CD4-positive, alpha-beta memory T cell (primary cell): ENCODE measurements at places on chromosomes 11 and 22. TPM values are rescaled to one million over a fixed set of nuclear protein-coding genes. Genes with fewer than 3 reads are reported as not detected.

BEST1 gene
- total RNA-seq = 0.26 TPM

GRCh38 chr11:111939836-111940604 lies 2.9 kb downstream of the DIXDC1 start:
- DNase-seq = no peak

DNA sequence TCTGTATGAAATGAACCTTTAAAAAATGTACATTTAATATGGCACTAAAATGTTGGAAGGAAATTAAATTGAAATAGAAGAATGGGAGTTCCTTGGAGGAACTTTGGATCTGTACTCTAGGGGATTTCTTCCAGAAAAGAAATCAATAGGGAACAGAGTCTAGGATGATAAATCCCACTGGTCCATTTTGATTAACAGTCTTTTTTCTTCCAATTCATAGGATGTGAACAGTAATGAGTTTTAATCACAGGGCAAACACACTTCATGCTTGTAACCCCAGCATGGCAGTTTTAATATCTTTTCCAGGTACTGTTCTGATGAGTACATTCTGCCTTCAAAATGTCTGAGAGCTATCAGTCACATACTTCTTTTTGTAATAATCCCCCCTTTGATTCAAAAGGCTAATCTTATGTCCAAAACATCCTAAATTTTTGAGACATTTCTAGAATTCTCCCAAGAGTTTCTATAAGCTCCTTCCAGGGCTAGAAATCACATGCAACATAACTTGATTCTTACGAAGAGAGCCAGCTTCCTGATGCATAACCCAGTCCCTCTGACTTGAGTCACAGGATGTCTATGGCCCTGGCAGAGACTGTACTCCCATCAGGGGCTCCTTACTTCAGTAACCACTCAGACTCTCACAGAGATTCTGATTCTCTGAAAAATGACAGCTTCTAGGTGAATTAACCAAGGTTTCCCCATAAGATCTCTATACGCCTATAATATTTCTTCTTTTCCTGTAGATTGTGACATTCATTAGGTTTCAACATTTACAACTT lies 112.9 kb downstream of the SLC36A4 start:
- DNase-seq = no peak

GRCh38 chr11:64765851-64766665 lies 6.3 kb upstream of the PYGM start:
- DNase-seq = no peak

GRCh38 chr11:31808721-31809540 lies 2.2 kb downstream of the PAX6 start:
- no peak for DNase-seq

PLAAT3 gene
- 4.7 TPM for total RNA-seq

GRCh38 chr11:67440229-67441097 lies 2.8 kb downstream of the CORO1B start:
- DNase-seq = no peak

GRCh38 chr11:64239662-64240434 lies 1.0 kb upstream of the FKBP2 start:
- no peak for DNase-seq

PIWIL4 gene
- total RNA-seq = 1.3 TPM

DNA sequence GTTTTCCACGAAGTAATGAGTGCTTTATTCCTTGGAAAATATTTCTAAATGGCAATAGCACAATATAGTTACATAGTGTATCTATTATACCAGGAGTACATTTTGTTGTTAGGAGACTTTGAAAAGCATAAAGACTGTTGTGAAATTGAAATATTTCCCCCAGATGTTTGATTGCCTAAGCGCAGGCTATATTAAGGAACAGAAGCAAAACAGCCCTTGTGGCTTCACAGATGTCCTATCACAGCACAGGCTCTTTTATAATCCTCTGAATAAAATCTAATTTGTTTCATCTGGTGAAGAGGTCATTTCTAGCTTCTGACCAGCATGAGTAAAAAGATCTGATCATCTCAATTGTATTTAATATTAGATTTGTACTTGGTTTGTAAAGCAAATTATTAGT lies 48.2 kb downstream of the BSX start:
- DNase-seq = no peak
